Lung (tissue), 17 donors: ENCODE measurements at places on chromosomes 4 and X.

DNA sequence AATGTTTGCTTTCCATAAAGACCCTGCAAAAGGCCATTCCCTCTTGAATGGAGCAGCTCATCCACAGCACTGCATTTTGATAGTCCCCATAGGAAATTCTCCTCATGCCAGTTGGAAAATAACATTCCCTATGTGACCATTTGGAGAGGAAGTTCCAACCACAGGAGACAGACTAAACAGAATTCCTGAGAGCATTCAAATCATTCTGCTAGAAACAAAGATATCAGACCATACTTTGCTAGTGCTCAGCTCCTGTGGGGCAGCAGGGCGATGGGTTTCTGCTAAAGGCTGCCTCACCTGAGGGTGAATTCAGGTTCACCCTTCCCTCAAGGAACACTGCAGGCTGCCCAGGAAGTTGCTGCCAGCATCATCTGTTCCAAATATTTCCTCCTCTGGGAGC lies 58.8 kb downstream of the LNX1 start:
- no peak for DNase-seq

DNA sequence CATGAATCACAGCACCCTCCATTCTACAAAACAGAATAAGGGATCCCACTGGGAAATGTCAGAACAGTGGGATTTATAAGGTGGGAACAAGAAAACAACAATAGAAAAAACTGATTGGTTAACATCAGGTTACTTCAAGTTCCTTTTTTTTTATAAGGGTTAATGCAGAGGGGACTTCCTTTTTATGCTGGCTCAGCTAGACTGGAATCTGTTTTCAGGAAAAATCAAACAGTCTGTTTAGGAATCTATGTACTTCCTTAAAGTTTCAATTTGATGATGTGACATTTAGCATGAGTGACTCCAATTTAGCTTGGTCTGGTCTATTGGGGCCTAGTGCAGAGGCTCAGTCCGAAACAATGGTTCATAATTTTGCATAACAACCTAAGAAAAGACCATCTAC lies 192.9 kb downstream of the ADGRA3 start:
- no peak for DNase-seq

- DNase-seq, result peak; percentile 37
These were observed 69.6 kb upstream of the C4orf50 start for GRCh38 chr4:6087669-6088341.

DNA sequence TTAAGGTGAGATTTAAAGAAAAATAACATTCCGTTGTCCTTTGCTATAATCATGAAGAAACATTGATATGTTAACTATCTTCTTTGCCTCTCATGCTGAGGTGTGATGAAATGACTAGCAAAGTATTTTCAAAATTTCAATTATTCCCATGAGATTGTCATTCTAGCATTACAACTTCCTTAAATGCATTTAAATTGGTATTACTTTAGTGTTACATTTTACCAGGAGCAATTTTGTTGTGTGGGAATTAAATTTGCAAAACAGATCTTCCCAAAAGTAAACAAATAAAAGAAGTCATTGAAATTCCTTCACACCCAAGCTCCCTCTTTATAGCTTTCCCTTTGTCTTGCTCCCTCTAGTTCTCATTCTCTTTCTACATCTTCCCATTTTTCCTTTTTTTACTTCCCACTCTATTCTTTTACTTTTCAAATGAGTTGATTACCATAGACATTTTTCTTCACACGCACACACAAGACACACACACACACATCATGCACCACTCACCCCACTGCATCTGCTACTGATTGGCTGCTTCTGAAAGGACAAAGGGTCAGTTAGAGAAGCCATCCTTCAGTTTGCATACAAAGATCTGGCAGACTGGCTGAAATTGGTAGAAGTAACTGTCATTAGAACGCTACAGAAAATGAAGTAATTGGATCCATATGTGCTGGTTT lies 10.0 kb upstream of the APELA start:
- no peak for DNase-seq

DNA sequence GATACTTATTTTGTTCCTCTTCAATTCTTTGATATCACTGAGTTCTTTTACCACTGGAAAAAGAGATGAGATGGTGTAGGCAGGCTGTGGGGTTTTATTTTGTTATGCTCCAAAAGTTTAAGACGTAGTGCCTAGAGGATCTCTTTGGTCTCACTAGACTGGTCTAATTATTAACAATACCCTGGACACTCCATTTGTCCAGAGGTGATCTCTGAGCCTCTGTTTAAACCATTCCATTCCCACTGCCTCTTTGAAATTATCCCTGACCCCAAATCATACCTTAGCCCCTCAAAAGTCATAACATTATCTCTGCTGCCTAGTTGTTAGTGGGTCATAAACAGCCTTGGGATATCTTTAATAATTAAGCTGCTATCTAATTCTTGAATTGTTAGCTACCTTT lies 24.2 kb downstream of the SMPX start:
- DNase-seq, result no peak

- DNase-seq, result no peak
These were observed 207.6 kb downstream of the THOC2 start for GRCh38 chrX:123525123-123525725.
